ENCODE measurements at places on chromosomes 1 and 21.

DNA sequence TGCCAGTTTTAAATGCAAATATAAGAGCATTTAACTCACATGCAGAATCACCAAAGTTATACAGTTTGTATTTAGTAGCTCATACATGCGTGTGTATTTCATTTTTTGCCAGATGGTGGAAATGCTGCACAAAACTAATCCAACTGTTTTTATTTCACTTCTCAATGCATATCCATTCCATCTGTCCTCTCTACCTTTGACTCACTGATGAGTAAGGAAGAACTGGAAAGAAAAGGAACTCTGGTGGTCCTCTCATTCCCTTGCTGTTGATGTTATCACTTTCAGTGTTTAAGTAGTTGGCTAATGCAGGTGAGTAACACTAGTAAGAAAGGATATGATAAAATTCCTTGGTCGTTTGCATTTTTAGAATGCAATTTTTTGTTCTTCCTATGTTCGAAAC is 5.7 kb upstream of the SLC1A7 start:
- no peak for DNase-seq

DNA sequence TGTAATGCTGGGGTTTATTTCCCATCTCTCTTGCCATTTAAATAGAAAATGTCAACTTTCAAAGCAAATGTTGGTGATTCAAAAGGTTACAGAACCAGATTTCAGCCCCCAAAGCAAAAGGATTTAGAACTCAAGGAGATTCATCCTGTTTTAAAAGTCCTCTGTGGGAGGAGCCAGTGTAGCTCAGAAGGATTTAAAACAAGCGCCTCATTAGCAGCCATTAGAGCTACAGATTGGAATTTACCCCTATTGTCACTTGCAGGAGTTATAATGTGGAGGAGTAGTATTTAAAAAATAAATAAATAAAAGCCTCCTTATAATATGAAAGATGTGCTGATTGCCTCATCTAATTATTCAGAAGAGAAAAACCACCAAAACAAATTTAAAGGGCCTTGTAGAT is 107.8 kb downstream of the LAMC2 start:
- DNase-seq: no peak

- no peak for DNase-seq
Observed at GRCh38 chr1:38565020-38565491, 294.5 kb downstream of the RRAGC start.

GRCh38 chr1:7253118-7253480 is 467.8 kb downstream of the CAMTA1 start:
- no peak for DNase-seq

DNA sequence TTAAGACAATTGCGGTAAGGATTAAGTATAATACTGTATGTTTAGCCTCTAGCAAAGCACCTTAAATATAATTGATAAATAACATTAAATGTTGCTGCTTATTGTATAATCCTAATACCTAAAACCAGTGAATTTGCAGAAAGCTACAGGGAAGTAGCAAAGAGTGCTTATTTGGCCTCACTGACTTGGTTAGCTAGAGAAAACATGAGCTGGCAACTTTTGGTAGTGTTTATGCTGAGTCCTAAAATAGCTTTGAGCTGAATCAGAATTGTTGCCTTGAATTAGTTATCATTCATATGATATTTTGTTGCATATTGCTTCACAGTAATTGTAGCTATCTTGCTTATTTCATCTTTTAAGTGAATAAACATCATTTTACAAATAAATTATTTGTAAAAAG is 3.5 kb downstream of the TRIM67 start:
- no peak for DNase-seq

DNA sequence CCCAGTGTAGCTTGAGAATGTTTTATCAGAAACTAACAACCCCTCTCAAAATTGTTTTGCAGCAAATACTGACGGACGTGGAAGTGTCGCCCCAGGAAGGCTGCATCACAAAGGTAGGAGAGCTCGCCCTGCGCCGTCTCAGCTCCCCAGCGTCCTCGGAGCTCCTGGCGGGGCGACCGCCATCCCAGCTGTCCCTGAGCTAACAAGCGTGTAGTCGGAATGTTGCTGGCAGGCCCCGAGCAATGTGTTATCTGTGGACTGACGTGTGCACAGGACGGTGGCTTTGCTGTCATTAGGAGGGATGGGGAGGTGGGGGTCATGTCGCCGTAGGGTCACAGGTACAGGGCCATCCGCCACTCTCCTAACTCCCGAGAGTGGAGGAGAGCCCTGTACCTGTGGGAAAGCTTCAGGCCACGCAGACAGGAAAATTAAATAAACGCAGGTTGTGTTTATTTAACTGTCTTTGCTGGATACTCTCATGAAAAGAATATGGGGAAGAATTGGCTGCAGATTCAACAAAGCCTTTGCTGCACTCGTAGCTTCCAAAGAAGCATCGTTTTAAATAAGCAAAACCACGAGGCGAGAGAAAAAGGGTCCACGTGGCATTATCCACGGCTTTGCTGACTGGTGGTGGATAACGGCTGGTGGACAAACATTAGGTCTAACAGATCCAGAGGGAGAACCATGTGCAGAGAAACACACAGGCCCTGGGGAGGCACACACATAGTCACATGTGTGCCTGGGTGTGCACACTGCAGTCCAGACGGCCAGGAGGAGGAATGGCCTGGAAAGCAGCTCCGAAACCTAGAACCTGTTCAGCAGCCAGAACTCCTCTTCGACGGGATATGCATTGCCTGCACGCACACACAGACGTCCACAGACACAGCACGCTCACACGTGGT is 175.3 kb downstream of the PRDM16 start:
- no peak for DNase-seq

DNA sequence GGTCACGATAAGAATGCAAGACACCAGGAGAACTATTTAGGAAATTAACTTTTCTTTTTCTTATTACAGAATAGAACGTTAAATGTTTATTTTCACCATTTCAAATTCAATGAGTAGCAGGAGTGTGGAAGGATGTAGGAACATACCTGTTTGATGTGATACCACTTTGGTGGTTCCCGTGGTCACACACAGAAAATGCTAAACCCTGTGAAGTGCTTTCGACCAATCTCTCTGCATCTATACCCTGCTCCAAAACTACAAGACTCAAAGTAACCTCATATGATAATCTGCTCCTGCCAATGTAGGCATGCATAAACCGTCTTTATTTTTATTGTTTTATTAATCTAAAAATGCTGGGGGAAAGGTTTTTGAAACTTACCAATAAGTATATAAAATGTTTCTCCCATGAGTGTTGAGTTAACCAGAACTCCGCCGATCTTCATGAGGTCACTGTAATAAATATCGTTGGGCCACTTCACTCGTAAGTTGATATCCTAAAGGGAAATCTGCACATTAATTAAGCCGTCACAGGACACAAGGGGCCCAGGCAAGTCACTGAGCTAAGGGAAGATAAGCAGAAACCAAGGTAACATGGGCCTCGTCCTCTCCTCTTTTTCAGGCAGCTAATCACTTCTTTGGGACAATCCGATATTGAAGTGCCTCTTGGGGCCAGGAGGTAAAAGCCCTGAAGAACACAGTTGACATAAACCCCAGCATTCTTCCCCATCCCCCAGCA is 60.6 kb downstream of the SIM2 start:
- no peak for DNase-seq

DNA sequence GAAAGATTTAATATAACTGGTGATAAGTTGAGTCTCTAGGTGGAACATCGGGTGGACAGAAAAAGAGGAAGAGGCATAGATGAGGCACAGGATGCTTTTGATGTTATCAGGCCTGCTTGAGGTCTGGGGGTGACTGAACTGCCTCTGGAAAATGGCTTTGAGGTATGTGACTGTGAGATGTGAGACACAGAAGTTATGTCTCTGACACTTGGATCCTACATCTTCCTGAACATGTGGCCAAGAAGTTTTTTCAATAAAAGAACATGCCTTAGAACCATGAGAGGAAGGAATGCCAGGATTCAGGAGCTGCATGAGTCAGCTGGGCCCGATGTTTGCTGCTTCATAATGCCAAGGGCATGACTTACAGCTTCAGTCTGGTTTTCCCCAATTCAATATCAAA is 11.5 kb upstream of the AIM2 start:
- DNase-seq: peak; percentile 75

DNA sequence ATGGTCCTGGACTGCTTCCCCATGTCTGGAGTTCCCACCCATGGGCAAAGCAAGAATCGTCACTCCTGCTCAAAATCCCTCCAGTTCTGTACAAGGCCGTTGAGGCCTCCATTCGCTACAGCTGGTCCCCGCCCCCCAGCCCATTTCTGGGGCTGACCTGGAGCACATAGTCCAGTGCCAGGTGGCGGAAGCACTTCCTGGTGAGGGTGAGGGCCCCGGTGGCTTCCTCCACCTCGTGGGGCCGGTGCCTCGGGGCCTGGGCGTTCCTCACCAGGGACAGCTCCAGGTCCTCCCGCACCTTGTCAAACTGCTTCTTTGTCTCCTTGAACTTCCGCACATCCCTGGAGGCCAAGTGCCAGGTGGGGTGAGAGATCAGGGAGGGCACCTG is 7.4 kb downstream of the ACAP3 start:
- no peak for DNase-seq

GRCh38 chr1:45802343-45803298 is 791 bp upstream of the MAST2 start:
- DNase-seq: peak; percentile 55

GRCh38 chr1:103372866-103373265 is 152.6 kb upstream of the RNPC3 start:
- DNase-seq: no peak

- no peak for DNase-seq
Observed at GRCh38 chr1:95660736-95661135, 426.7 kb downstream of the RWDD3 start.

GRCh38 chr1:41849211-41849759 is 69.4 kb downstream of the HIVEP3 start:
- no peak for DNase-seq

DNA sequence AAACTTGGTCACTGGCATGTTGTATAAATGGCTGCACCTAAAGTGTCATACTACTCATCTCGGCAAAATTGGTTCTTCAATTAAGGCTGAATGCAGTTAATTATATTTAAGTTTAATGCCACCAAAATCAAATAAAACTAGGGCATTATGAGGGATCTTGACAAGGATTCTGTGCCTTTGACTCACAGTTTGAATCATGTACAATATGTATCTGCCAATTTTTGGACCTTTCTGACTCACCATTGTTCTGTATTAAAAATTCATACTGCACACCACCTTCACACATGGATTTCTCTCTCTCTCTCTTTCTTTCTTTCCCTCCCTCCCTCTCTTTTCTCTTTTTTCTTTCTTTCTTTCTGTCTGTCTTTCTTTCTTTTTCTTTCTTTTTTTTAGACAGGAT is 14.1 kb upstream of the STXBP3 start:
- no peak for DNase-seq

- no peak for DNase-seq
Observed at GRCh38 chr1:29550119-29550841, 314.0 kb downstream of the PTPRU start.

- DNase-seq: no peak
Observed at GRCh38 chr1:62321446-62321845, 2.2 kb upstream of the KANK4 start.

Data from hematopoietic multipotent progenitor cell (in vitro differentiated cells).